HepG2 (cell line): ENCODE measurements at places on chromosomes 7 and 10. TPM values are rescaled to one million over a fixed set of nuclear protein-coding genes. Genes with fewer than 3 reads are reported as not detected.

DNA sequence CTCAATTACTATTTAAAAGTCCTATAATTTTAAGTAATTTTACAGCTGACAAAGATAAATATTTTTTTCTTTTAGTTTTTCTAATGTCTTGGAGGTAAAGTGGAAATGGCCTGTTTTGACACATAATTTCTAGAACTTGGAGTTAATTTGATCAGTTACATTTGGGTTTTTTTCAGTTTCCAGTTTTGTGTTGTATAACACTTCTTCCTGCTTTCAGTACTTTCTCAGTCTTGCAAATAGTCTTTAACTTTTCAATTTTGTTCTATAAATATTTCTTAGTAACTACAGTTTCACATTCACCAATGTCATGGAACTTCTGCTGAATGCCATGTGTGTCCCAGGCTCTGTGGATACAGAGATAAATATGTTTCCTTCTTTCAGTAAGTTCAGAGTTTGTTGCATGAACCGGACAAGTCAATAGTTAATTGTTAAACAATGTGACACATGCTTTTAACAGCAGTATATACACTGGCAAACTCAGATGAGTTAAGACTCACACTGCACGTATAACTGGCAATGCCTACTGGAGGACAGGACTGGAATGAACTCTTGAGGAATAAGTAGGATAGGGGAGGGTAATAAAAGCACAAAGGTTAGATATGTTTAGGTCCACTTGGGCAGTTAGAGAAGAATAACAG, 4.6 kb downstream of the SHOC2 start:
- no peak overlapping the region for H3K4me3 ChIP-seq
- H3K36me3 ChIP-seq: no peaks in the 10 kb centered on the region
- peaks cover 38% of the 10 kb centered on the region for H3K4me1 ChIP-seq
- no peaks in the 10 kb centered on the region for H3K27me3 ChIP-seq

DNA sequence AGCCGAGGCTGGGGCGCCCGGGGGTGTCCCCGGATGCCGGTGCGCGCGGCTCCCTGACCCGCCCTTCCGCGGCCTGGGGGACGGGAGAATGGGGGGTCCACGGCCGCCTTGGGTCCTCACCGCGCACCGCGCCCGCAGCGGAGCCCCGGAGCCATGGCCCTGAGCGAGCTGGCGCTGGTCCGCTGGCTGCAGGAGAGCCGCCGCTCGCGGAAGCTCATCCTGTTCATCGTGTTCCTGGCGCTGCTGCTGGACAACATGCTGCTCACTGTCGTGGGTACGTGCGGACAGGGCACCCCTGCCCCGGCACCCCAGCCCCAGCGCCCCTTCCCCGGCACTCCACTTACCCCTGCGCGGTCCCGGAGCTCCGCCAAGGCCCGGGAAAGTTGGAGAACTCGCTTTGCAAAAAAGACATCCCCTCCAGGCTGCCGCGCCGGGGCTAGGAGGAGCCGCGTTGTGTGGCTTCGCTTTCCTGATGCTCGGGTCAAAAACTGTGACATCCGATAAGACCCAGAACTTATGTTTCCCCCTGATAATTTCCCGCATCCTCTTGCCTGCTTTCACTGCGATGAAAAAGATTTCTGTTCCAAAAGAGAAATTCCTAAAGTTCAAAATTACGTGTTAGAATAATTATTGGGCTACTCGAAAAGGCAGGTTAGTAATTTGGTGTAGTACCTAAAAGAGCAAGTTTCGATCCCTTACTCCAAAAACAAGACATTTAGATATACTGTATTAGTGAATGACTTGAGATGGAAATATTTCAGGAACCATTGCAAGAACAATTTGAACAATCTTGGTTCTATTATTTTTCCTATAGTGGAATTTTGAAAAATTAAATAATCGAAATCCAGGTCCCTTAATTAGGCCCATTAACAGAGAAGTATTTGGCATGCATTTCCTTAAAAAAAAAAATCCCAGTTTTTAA, 888 bp downstream of the SLC18A2 start:
- H3K36me3 ChIP-seq: no peaks in the 10 kb centered on the region
- H3K4me1 ChIP-seq: 0 out of 2 replicates have a peak, but pooled peaks cover 7% of the 10 kb centered on the region

DNA sequence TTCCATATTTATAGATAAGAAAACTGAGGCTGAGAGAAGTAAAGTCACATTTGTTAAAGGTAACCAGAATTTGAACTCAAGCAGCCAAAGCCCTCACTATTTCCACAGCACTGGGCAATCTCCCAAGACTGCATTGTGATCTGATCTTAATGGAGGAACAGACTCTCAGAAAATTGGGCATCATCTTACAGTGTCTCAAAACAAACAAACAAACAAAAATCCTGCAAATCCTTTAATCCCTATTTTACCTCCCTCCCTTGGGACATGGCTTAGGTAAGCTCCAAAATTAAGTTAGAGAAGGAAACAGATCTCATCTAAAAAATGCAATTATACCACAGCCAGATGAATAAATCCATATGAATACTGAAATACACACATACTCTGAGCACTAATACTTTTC, 57.5 kb downstream of the FHIP2A start:
- H3K4me3 ChIP-seq: no peak overlapping the region
- H3K4me1 ChIP-seq: peaks cover 23% of the 10 kb centered on the region
- no peak for DNase-seq
- no peaks in the 10 kb centered on the region for H3K36me3 ChIP-seq

DNA sequence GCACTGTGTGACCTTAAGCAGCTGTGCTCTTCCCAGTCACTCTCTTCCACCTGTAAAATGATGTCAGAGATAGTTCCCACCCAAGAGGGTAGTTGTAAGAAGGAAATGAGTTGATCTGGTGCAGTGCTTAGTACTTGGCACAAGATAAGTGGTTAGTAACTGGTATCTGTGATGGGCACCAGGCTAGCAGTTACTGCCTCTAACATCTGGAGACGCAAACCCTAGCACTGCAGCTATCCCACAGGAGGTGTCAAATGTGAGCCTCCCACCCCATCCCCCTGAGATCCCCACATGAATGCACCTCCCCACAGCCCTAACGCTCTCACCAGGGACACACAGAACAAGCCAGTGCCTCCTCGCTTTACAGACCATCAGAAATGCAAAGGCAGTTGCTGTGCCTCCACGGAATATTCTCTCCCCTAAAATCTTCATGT, 72.0 kb downstream of the KCNMA1 start:
- H3K27ac ChIP-seq: no peak overlapping the region
- DNase-seq: no peak
- H3K4me1 ChIP-seq: no peaks in the 10 kb centered on the region

GRCh38 chr7:157829491-157829890, 492.7 kb downstream of the DNAJB6 start:
- H3K4me1 ChIP-seq: no peaks in the 10 kb centered on the region
- no peaks in the 10 kb centered on the region for H3K27me3 ChIP-seq
- H3K36me3 ChIP-seq: no peaks in the 10 kb centered on the region
- no peak for DNase-seq

DNA sequence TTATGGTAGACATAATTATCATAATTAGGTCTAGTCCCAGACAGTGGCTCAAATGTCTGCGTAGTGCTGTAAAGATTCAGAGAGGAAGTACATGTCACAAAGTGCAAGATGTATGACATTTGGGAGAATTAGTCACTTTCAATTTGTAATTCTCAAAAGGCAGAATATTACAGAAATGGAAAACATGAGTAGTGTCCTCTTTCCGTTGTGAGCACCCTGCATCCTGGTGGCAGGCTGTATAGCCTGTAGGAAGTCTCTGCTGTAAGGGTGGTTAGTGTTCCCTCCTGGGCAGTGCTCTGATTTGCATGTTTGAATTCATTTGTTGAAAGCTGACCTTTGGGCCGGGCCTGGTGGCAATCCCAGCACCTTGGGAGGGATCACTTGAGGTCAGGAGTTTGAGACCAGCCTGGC, 17.0 kb downstream of the CDK14 start:
- no peaks in the 10 kb centered on the region for H3K4me1 ChIP-seq
- no peaks in the 10 kb centered on the region for H3K27me3 ChIP-seq
- DNase-seq: no peak
- H3K4me3 ChIP-seq: no peak overlapping the region
- no peaks in the 10 kb centered on the region for H3K36me3 ChIP-seq

DNA sequence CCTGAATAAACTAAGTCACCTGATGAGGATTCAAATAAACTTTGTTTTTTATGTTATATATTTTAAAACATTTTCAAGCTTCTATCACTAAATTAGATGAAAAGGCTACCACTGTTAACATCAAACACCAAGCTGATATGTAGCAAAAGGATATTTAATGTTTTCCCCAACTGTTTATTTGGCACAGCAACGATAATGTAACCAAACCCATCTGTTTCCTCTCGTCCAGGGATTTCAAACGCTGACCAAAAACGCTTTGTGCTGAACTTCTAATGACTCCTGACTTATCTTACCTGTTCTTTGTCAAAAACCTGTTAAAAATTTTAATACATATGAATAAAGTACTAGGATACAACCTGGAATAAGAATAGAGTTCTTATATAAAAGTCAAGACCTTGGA, 30.5 kb downstream of the DCLRE1A start:
- H3K36me3 ChIP-seq: no peaks in the 10 kb centered on the region
- no peak overlapping the region for H3K4me3 ChIP-seq
- H3K4me1 ChIP-seq: no peaks in the 10 kb centered on the region

DNA sequence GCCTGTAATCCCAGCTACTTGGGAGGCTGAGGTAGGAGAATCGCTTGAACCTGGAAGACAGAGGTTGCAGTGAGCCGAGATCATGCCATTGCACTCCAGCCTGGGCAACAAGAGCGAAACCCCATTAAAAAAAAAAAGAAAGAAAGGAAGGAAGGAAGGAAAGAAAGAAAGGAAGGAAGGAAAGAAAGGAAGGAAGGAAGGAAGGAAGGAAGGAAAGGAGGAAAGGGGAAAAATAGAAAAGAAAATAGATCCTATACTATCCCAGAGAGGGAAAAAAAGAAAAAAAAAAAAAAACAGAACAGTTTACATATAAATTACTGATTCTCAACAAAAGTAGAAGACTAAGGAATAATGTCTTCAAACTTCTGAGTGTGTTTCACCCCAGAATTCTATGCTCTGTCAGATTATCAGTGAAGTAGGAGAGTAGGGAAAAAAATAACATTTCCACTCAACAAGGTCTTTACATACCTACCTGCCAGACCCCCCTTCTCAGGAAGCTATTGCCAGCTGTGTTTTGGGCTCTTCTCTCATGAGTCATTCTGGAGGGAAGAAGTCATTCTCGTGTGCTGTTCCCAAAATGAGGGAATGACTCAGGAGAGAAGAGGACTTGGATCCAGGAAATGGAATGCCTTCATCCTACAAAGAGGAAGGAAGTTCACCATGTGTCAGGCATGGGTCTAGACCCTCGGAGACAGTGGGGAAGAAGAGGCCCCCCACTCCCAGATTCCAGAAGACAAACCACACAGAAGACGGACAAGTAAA, 20.9 kb downstream of the RGS10 start:
- no peaks in the 10 kb centered on the region for H3K27me3 ChIP-seq
- no peaks in the 10 kb centered on the region for H3K36me3 ChIP-seq
- peak; percentile 76 for DNase-seq

DNA sequence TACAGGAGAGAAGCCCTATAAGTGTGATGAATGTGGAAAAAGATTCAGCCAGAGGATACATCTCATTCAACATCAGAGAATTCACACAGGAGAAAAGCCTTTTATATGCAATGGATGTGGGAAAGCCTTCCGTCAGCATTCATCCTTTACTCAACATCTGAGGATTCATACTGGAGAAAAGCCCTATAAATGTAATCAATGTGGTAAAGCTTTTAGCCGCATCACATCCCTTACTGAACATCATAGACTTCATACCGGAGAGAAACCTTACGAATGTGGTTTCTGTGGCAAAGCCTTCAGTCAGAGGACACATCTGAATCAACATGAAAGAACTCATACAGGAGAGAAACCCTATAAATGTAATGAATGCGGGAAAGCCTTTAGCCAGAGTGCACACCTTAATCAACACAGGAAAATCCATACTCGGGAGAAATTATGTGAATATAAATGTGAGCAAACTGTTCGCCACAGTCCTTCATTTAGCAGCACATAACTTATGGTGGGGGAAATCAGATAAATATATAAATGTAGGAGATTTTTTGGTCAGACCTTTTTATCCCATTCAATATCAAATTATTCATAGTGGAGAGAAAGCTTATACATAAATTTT, 12.1 kb upstream of the MRPS17 start:
- no peak for DNase-seq
- no peak overlapping the region for H3K27ac ChIP-seq
- no peaks in the 10 kb centered on the region for H3K36me3 ChIP-seq
- no peaks in the 10 kb centered on the region for H3K27me3 ChIP-seq

DNA sequence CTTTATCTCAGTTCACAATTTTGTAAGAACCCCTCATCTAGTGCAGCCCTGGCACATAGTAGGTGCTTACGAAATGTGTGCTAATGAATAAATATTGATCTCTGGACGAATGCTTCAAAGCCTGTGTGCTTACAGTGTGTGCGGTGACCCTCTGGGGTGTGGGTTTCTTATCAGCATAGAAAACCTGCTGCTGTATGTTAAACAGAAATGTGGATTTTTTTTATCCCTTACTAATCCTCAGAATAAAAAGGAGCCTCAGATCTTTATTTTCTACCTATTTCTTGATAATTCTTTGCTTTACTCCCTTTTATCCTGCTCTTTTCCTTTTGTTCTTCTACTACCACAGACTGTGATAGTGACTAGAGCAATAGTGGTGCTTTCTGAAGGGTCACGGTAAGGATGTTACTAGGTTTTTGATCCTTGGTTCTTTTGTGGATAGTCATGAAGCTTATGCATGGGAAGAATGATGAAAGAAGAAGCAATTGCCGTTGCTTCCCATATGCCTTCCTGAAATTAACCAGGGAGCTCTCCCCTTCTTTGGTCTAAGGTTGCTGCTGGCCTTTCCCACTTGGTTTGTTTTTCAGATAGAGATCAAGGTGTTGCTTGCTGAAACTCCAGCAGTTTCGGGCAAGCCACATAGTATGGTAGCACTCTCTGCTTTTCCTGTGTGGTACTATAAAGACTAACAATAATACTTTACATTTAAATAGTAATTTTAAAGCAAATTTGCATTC, 44.7 kb downstream of the SPAG6 start:
- no peak overlapping the region for H3K27ac ChIP-seq
- no peak for DNase-seq
- H3K4me3 ChIP-seq: no peak overlapping the region
- no peaks in the 10 kb centered on the region for H3K36me3 ChIP-seq
- no peaks in the 10 kb centered on the region for H3K4me1 ChIP-seq
- peaks cover 5% of the 10 kb centered on the region; the same call in 1 of the 3 replicates for H3K27me3 ChIP-seq

DNA sequence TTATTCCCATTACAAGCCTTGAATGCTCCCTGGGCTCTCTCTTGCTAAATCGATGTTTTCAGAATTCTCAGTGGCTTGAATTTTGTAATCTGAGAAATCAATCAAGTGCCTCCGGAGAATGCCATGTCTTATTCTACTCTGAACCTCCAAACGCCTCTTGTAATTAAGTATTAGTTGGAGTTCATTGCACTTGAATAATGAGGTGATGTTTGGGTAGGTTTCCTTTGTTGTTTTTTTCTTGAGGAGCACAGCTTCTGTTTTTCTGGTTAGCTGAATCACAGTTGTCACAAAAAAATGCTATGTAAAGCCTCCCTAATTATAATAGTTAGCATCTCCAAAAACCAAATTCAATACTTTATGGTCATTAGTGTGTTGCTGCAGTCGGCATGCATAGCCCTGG, 100.3 kb downstream of the PLPP4 start:
- no peaks in the 10 kb centered on the region for H3K36me3 ChIP-seq
- H3K4me1 ChIP-seq: no peaks in the 10 kb centered on the region
- no peak for DNase-seq

GRCh38 chr10:100664316-100665149, 80.8 kb upstream of the PAX2 start:
- no peaks in the 10 kb centered on the region for H3K36me3 ChIP-seq
- DNase-seq: no peak
- H3K4me3 ChIP-seq: no peak overlapping the region
- no peak overlapping the region for H3K27ac ChIP-seq

The FOXI2 gene
- polyA plus RNA-seq: not detected in 2 replicates

The ERVW-1 gene
- not detected in 2 replicates for polyA plus RNA-seq

The SMKR1 gene
- 0.07 TPM in 1 of 2 replicates, not detected in the other for polyA plus RNA-seq
